ENCODE measurements at places on chromosomes 11 and 22. TPM values are rescaled to one million over a fixed set of nuclear protein-coding genes. Genes with fewer than 3 reads are reported as not detected.

MS4A2 gene
- not detected for total RNA-seq

GDPD4 gene
- total RNA-seq: not detected

CPT1B gene
- total RNA-seq: 1.00 TPM

KCNJ5 gene
- total RNA-seq: under 0.01 TPM

DDI1 gene
- under 0.01 TPM for total RNA-seq

MAPK8IP2 gene
- total RNA-seq: 0.28 TPM

PGM2L1 gene
- 3.0 TPM for total RNA-seq

CELF1 gene
- total RNA-seq: 65.7 TPM

TEX54 gene
- total RNA-seq: not detected

RCOR2 gene
- 4.3 TPM for total RNA-seq

ALDH3B1 gene
- total RNA-seq: 24.9 TPM

APOL5 gene
- not detected for total RNA-seq

TRIM34 gene
- total RNA-seq: 8.7 TPM

CENPM gene
- total RNA-seq: 3.5 TPM

SCO2 gene
- 1.6 TPM for total RNA-seq

RBM14 gene
- total RNA-seq: 16.2 TPM

BAIAP2L2 gene
- 0.28 TPM for total RNA-seq

Data from smooth muscle cell of bladder (primary cell).